ENCODE measurements at places on chromosomes 1 and 21.
A peak's percentile ranks its signal among the peaks of the same experiment; 100 is the strongest.

DNA sequence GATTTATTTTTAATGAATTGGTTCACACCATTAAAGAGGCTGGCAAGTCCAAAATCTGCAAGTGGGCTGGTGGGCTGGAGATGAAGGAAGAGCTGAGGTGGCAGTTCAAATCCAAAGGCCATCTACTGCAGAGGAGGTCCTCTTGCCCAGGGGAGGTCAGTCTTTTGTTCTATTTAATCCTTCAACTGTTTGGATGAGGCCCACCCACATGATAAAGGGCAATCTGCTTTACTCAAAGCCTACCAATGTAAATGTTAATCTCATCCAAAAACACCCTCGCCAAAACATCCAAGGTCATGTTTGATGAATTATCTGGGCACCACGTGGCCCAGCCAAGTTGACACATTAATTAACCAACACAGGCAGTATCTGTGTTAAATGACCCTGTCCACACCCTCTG is 99.0 kb downstream of the RRAGC start:
- no peak for DNase-seq

- DNase-seq: no peak
These were observed 2.4 kb upstream of the SLC19A1 start for GRCh38 chr21:45544449-45545235.

DNA sequence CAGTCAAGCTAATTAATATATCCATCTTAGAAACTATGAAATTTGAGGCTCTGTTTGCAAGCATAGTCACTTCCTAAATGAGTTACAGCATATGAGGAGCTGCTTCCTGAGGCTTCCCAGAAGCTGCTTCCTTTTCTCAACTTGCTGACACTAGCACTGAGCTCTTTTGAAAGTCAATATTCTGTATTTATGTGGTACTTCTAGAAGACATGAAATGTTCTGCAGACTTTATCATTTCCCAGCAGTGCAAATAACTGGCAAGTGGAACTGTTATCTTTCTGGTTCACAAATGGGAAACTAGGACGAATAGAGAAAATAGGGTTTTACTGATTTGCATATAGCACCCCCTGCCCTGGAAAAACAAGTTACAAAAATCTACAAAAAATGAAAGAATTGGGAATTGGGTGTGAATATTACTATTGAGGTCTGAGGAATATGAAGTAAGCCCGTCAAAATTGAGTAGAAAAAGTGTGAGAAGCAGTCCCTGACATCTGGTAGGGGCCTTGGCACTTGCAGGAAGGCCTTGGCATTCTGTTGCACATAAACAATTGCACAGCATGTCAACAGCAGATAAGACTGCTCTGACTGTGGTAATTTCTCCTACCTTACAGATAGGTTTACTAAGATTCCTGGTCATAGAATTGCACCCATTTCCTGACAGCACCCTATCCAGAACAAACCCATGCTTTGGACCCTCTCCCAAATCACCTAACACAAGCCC is 7.1 kb downstream of the GIPC2 start:
- no peak for DNase-seq

GRCh38 chr1:191804311-191804710 is 354.0 kb upstream of the RGS18 start:
- no peak for DNase-seq

GRCh38 chr1:164640686-164641352 is 81.8 kb downstream of the PBX1 start:
- no peak for DNase-seq

DNA sequence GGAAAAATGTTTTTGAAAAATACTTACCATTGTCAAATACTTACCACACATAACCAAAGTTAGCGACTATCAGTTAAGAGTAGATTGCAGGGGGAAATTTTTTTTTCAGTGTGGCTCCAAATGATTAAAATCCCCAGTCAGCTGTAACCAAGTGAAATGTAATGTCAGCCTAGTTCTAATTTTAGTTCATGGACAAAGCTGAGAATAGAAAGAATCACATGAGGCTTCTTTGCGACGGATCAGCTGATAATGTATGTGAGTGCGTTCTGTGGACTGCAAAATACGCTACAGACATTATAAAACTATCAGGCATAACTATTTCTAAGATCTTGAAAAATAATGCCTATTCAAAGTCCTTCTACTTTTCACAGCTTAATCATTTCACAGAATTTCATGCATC is at the start of gene LRRC39:
LRRC39 (minus strand) TSS at position 166 of the 400 bp plus-strand sequence. CDS start 9,740 bp downstream, outside the sequence.
- DNase-seq: no peak

DNA sequence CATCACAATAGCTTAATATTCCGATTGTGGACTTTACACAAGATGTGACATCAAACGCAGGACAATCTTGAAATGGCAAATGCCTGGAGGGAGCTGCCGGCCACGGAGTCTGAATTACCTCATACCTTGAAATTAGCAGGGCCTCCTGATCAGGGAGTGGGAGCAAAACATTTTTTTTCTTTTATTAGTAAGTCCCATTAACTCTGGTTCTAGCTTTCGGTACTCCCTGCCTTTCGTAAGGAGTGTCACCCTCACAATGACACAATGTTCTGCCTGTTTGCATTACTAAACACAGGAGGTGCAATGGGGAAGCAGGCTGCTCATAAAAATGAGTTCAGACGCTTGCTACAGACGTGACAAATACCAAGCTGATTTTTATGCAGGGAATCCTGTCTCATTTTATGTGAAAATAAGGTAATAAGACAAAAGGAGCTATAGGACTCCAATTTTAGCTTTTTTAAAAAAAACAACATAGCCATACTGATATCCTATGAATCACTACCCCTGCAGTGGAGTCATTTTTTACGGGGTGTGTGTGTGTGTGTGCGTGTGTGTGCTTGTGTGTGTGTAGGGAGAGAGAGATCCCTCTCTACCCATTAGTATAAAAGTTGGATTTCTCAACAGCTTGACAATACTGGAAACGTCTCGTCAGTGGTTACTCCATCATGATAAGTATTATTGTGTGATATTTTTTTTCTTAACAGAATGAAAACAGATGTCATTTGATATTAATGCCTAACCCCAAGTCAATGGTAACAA is 205.1 kb upstream of the RUNX1 start:
- DNase-seq: peak; percentile 72

DNA sequence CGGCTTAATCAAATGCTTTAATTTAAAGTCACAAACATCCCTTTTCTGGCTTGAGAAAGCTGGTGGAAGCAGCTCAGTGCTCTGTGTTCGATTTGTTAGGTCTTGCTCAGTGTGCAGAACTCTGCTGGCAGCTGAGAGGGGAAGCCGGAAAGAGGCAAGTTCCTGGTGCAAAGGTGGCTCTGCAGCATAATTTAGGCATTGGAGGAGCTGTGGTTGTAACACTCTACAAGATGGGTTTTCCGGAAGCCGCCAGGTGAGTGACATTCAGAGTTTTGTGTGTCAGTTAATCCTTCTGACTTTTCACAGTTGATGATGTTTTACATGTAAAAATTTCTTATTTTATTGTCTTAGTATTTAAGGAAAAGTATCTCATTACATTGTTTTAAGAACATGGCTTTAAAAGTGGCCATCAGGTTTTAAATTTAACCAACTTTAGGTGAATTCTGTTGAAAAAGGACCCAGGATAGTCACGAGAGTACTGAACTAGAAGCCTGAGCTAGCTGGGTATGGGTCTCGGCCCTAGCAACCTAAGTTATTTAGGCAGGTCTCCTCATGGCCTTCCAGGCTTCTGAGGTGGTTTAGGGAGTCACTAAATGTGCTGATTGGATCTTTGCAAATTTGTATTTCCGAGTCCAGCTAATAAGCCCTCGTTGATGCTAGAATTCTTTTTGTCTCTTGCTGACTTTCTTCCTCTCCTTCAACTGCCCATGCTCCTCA is 47.1 kb upstream of the PODN start:
- peak; percentile 87 for DNase-seq

DNA sequence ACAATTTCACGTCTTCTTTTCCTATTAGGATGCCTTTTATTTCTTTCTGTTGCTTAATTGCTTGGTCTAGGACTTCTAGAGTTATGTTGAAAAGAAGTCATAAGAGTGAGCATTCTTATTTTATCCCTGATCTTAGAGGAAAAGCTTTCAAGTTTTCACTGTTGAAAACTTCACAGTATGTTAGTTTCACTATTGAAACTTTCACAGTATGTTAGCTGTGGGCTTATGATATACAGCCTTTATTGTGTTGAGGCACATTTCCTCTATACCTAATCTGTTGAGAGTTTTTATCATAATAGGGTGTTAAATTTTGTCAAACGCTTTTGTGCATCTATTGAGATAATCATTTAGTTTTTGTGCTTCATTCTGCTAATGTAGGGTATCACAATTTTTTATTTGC is 227.1 kb downstream of the LHX8 start:
- DNase-seq: no peak

DNA sequence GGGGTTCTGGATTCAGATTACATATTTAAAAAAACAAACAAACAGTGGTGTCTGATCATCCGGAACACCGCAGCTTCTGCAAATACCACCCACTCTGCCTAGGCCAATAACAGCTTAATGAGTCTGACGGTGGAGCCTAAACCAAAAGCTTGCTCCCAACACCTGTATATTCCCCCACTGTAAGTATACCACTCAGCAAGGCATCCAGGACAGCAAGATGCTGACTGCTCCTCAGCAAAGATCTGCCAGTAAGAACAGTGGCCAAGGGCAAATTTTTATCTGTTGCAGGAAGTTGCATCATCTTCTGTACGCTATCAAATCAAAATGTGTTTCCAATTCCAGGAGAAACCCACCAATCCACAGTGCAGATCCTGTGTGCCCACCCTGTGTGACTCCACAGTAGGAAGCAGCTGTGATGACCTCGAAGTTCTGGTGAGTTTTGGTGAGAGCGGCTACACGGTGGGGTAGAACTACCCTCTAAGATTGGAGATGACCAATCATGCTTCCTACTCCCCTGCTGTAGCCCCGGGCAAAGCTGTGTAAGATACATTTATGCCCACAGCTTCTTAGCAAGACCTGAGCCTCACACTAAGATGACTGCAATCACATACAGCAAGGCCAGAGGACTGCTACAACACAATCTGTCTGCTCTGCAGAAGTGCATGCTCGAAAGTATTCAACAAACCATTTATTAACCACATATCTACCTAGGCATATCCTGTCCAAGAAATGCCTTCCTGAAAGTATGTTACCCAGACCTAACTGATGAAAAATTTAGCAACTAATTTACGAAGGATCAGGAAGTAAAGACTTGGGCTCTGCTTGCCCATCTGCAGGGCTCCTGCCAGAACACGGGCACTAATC is 30.5 kb downstream of the SIPA1L2 start:
- peak; percentile 53 for DNase-seq

- DNase-seq: no peak
These were observed 8.1 kb upstream of the SLX9 start for GRCh38 chr21:44931501-44932407.

DNA sequence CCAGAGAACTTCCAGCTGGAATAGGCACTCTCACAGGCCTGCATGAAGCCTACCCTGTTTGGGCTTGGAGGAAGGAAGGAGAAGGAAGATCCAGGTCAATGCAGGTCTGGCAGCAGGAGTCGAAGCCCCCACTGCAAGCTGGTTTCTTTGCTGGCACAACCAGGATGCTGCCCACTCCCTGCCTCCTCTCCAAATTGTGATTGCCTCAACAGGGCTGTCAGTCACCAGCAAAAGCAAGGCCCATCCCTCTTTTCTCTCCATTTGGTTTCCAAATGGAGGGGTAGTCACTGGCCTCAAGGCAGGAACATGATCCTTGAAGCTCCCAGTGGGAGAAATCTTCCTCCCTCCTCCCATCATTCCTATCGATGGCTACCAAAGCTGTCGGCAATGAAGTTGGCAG is 37.0 kb downstream of the PACC1 start:
- DNase-seq: no peak

DNA sequence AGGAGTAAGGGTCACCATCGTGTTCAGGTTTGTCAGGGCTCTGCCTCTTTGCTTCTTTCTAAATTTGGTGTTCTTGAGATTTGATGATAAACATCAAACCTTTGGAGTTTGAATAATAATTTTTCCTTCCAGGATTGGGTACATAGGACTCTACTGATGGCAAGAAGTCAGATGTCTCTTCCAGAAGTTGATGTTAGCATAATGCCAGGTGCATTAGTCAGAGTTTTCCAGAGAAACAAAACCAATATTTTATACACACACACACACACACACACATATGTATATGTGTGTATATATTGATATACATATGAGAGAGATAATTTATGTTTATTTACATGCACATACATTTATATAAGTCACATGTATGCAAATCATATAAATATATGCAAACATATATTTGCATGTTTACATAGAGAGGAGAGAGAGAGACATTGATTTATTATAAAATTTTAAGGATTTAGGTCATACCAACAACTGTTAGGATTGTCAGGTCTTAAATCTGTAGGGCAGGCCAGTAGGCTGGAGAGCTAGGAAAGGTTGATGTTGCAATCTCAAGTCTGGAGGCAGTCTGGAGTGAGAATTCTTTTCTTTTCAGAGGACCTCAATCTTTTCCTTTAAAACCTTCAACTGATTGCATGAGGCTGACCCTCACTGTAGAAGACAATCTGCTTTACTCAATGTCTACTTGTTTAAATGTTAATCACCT is 199.2 kb downstream of the HLX start:
- DNase-seq: peak; percentile 29

DNA sequence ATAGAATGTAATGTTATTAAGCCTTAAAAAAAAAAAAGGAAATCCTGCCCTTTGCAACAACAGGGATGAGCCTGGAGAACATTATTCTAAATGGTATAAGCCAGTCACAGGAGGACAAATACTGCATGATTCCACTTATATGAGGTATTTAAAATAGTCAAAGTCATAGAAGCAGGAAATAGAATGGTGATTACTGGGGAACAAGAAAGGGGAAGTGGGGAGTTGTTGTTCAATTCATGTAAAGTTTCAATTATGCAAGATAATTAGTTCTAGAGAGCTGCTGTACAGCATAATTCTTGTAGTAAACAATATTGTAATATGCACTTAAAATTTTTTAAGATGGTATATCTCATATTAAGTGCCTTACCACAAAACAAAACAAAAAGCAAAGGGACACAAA is 13.2 kb downstream of the FCER1A start:
- DNase-seq: no peak

GRCh38 chr1:48498096-48498791 is 26.2 kb upstream of the SPATA6 start:
- peak; percentile 59 for DNase-seq

DNA sequence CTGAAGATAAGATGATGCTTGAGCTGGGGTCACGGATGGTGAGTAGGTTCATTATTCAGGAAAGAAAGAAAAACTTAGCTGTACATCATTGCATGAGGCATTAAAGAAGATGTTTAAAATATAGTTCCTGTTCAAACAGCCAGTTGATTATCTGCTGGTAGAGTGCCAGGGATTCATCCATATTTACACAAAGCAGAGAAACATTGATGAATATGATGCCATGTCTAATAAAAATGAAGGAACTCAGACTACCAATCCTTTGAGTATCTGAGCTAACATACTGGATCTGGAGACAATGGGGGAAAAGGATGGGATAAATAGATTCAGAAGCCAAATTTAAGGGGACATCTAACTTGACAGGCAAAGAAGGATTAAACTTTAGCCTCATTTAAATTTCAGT is 14.6 kb downstream of the TRIM67 start:
- DNase-seq: no peak

Measured in EL (cell line).